ENCODE measurements at places on chromosomes 4 and X.

- peak; percentile 57 for DNase-seq
Measured at GRCh38 chrX:10240918-10241317, 84.1 kb downstream of the CLCN4 start.

DNA sequence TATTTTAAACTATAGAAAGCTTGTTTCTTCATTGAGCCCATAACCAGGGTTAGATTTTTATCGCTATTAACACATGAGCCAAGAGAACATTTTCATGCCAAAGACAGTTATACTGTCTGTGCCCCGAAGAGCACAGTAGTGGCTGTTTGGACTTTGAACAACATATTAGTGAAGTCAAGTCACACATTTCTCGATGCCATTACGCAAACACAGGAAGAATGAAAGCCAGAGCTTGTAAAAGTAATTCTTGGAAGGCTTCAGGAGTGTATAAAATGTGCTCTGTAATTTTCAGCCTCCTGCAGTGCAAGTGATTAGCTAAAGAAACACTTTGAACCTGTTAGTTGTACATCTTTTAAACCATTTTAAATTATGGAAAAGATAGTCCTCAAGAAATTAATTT is 590.7 kb upstream of the PITX2 start:
- no peak for DNase-seq

DNA sequence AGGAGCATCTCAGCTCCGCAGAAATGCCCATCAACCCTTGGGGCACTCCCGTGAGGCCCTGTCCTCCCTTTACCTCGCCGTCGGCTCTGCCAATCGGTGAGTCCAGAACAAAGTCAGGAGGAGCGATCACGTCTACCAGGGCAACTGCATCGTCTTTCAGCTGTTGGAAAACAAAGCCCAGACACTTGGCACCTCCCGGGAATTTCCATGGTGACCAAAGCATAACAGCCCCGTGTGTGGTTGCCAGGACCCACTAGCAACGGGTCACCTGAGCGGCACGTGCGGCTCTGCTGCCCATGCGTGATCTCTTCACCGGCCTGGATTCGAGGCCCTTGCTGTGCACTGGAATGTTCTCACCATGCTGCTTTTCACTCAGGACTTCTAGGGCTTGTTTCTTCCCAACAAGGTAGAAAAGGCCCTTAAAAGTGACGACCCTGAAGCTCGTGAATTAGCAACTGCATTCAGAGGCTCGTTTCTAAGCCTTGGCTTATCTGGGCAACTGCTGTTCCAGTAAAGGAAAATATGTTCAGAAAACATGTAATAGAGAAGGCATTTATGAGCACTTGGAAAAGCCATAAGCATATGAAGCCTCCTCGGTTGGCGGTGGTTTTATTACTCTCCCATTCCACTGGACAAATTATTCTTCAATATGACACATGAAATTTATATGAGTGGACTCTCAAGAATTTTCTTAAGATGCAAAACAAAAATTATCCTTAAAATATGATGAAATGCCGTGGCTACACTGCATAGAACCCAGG is 69.5 kb downstream of the ACOX3 start:
- no peak for DNase-seq

DNA sequence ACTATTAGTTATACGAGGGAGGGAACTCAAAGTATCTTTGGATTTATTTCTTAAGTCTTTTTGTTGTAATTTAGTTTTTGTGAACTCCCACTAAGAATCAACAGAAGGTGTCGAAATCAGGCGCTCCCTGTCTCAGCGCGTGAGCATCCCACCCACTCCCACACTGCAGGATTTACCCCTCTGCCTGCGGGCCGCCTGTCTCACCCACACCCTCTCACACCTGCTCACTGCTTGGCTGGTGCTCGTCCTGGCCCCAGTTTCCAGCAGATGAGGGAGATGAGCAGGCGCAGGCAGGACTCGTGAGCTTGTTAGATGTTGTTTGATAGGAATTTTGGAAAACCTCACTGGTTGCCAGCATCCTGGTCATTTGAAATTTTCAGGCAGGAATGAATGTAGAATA is 20.8 kb upstream of the HGFAC start:
- DNase-seq = no peak

DNA sequence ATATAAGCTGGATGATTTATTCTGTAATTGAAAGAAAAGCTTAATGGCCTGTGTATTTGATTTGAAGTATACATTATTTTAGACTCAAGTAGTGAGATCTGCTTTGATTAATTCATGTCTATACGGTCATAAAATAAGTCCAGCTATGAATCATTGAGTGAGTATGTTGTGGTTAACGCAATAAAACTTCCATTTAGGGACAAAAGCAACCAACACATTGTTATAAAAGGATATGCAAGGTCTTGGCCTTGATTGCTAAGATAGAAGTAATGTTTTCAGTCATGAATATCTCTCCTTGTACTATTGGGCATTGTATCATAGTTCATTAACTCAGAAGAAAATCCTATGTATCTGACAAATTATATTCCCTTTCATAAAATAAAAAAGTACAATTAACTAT is 162.1 kb downstream of the EPHA5 start:
- DNase-seq = peak; percentile 82

DNA sequence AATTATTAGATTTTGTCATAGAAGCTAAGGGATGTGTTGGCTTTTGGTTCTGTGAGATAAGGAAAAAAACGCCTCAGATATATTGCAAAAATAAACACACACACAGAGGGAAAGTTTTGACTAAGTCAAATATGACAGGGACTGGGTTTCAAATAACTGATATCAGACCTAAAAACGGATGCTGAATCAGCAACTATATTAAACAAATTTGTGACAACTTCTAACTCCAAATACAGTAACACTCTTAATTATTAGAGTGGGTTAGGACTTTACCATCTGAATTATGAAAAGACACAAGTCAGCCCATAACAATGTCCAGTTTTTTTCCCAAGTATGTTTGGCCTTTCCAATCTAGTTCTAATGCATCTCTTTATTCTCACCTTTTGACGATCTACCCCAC is 2693.1 kb downstream of the ARAP2 start:
- no peak for DNase-seq

- DNase-seq = no peak
Measured at GRCh38 chrX:69808375-69808774, 192.5 kb downstream of the EDA start.

DNA sequence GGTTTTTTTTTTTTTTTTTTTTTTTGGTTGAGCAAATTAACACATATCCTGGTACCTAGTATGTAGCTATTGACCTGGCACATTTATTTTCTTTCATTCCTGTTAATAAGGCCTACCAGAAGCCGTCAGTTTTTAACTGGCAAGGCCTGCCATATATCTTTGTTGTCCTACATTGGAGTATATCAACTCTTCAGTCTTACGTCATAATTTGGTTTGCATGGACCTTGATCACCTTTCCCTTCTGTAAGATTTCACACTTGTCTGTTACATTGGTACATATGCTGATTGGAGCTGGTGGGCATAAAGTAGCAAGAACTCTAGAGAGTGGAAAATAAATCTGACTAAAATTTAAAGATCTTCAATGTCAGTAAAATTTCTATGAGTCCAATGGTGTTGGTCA is 1658.0 kb downstream of the C4orf33 start:
- no peak for DNase-seq

- DNase-seq = no peak
Measured at GRCh38 chr4:129788486-129788885, 692.5 kb downstream of the C4orf33 start.

DNA sequence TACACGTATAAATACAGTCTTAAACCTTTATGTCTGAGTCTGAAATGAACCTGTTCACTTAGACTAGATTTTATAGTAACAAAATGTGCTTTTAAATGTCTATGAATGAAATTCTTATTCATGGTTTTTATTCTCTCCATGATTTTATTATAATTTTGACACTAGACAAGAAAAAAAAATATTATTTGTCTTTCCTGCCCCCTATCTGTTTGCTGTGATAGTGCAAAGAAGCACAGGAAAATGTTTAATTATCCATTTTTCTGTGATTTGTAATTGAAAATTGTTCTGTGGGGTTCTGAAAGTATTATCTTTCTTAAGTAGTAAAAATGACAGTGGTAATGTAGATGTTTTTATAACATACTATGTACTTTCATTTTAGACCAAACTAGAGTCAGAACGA is 52.0 kb downstream of the INTS6L start:
- no peak for DNase-seq

- no peak for DNase-seq
Measured at GRCh38 chrX:109578916-109579315, 42.3 kb downstream of the NXT2 start.

DNA sequence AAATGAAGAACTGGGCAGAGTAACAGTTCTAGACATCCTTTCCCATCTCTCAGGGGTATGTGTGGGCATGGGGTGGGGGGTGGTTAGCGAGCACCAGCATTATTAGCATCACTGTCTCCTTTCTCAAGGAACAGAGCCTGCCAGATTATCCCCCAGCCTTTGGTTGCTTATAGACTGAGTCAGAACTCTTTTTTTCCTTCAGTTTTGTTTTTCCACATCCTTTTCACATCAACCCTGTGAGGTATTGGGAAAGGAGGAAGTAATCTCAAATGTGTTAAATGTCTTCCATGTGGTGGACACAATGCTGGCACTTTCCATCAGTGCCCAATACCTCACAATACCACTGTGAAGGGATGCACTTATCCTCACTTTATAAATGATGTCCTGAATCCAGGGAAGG is 3.1 kb upstream of the FGF16 start:
- DNase-seq = no peak

DNA sequence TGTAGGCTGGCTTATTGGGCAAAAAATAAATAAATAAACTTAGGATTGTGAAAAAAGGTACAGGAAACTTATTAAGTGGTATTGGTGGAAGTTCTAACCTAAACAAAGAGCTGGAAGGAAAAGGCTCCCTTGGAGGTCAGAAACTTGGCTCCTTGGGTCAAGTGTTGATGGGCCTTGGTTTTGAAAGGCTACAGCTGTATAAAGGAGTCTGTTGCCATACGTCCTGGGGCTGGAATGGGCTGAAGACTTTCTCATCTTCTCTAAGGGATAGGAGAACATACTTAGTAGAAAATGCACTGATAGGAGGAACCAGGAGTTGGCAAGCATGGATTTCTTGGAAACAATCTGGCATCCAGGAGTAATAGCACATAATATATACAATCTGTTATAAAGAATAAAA is 56.6 kb downstream of the PDLIM5 start:
- DNase-seq = no peak

- no peak for DNase-seq
Measured at GRCh38 chr4:853416-853781, 27.5 kb upstream of the CPLX1 start.

GRCh38 chr4:117249333-117249732 is 164.0 kb upstream of the TRAM1L1 start:
- DNase-seq = no peak

GRCh38 chr4:113943863-113944262 is 35.6 kb downstream of the ARSJ start:
- DNase-seq = no peak

GRCh38 chr4:39023059-39023458 is 9.2 kb downstream of the TMEM156 start:
- DNase-seq = no peak

All from fibroblast of skin of left biceps (primary cell).